Upper lobe of right lung (tissue), 1 donor: ENCODE measurements at places on chromosomes 7 and 10. TPM values are rescaled to one million over a fixed set of nuclear protein-coding genes. Genes with fewer than 3 reads are reported as not detected.

ECD gene
- total RNA-seq: 27.8 TPM

HOXA11 gene
- not detected for total RNA-seq

TAC1 gene
- not detected for total RNA-seq

GIMAP4 gene
- total RNA-seq: 83.3 TPM

PRSS37 gene
- not detected for total RNA-seq

CRHR2 gene
- total RNA-seq: not detected

PLPP4 gene
- 0.38 TPM for total RNA-seq

LRRD1 gene
- not detected for total RNA-seq

ANKRD1 gene
- total RNA-seq: 156 TPM

H2BK1 gene
- total RNA-seq: not detected

BMPER gene
- 10.0 TPM for total RNA-seq
